ENCODE measurements at places on chromosomes 1 and 21.

DNA sequence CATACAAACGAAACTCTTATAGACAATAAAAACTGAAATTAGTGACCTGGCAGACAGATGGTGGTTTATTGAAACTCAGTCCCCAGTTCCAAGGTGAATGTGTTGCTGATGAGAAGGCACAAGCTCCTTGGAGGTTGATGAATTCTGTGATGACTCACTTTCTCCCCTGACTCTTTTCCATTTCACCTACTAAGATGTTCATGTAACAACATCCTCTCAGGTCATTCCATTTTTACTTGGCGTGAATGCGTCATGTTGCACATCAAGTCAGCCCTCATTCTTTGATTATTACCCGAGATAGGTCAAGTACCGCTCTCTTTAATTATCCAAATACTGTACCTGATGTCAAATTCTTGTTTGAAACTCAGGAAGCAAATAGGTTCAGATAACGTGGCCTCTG, 10.1 kb upstream of the IL10RB start:
- no peak for DNase-seq

DNA sequence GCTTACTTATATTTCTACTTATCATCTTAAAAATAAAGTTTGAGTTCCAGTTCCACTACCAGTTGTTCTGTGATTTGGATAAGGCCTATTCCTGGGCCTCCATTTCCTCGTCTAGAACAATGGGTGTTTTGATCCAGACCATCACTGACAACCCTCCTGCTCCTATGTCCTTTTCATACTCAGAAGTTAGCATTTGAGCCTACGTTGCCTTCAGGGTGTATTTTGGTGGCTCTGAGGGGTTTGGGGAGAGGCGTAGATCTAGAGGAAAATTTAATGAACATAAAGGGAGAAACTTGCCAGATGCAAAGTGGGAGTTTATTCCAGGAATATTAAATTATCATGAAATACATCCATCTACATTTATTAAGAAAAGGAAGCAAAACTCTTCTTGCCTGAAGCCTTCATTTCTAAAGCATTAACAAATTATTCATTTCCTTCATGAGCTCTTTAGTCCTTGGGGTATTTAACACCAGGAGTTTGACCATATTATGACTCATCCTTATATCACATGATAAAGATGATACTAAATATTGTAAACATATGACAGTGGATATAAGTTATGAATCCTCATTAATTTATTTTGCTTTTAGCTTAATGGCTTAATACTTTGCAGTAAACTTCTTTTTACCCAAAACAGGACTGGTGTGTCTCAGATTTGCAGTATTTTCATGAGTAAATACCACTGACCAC, 47.2 kb upstream of the SYT14 start:
- no peak for DNase-seq

DNA sequence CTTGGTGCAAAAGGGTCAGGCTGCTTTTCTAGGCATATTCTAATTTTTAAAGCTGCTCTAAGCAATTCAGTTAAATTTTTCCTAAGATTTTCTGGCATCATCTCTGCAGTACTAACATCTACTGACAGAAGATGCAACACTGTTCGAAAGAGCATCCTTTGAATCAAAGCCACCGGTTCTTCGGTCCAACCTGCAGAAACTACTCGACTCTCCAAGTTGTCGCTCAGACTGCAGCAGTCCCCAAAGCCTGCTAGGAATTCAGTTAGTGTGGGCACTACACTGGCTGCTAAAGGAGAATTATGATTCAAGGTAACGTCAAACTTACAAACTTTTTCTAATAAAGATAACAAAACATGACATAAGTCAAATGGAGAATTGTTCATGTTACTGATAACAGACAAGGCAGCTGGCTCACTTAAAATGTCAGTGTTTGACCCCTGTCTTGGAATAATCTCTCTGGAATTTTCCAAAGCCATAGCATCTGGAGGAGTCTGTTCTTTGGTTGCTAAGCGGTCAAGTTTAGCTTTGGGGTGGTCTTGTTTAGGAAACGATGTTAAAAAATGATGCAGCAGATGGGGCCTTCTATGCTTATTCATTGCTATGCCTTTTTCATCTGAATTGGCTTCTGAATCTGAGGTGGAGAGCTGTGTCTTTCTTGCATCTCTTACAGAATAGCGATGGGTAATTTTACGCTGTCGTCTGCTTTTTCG, 56.9 kb downstream of the LYST start:
- no peak for DNase-seq

DNA sequence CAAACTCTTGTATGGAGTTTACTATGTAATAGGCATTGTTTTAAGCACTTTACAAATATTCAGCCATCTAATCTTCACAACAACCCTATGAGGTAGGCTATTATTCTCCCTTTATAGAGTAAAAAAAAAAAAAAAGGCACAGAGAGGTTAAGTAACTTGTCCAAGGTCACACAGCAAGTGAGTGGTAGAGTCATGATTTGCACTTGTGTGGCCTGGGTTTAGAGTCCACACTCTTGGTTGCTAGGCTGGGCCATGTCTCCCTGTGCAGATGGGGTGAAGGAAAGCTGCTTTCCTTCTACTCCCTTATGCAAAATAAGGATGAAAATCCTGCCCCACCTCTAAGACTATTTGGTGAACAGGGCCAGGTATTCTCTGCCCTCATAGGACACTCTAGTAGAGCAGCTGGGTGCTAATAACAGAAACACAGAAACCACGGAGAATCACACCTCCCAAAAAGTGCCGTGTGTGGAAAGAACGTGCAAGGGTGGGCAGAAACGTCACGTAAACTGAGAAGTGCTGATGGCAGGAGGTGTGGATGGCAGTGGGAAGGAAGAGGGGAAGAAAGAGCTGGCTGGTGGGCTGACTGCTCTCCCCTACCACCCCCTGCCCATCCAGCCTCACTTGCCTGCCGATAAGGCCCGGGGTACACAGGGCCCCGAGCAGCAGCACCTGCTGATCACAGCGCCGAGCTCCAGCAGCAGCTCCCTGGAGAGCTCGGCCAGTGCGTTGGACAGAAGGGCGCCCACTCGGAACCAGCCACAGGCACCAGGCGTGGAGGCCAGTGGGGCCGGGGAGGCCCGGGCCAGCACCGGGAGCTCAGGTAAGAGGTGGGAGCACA, 28.3 kb upstream of the VPS13D start:
- no peak for DNase-seq

DNA sequence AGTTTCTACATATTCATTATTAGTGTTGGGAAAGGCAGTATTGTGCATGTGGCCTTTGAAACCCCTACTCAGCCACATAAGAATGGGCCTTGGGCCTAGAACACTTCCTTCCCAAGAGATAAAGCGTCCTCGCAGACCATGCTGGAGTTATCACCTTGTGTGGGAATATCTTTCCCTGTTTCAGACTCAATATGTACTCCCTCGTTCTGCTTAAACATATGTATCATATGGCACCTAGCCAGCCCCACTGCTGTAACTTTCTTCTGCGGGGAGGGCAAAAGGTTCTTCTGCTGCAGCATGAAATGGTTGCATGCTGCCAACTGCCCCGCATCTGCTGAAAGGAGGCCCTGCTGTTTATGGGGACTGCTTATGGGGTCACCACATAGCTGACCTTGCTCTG, 92.0 kb downstream of the CRB1 start:
- no peak for DNase-seq
